ENCODE measurements at places on chromosomes 2 and 18.
A peak's percentile ranks its signal among the peaks of the same experiment; 100 is the strongest.

DNA sequence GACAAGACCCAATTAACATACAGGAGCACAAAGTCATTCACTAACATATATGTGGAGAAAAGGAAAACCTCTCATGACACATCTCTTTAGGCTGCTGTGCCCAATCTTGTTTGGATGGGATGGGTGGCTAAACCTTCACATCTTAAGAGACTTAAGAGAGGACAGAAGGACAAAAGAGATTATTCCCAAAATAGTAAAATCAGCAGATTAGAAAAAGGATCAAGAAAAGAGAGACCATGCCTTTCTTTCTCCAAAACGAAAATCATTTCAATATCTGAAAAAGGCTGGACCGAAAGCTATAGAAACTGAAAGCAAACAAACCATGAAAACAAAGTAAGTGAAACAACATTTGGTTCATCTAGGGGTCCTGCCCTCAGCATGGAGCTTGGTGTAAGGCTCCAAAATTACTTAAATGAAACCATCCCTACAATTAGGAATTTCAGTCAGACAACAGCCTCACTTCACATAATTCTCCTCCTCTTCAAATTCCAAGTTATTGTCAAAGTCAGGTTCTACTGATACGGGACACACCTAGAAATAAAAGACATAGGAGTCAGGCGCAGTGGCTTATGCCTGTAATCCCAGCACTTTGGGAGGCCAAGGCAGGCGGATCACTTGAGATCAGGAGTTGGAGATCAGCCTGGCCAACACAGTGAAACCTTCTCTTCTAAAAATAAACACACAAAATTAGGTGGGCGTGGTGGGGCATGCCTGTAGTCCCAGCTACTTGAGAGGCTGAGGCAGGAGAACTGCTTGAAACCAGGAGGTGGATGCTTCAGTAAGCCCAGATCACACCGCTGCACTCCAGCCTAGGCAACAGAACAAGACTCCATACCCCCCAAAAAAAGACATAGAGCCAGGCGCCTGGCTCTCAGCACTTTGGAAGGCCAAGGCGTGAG is 5.2 kb downstream of the STARD7 start:
- no peak for DNase-seq

DNA sequence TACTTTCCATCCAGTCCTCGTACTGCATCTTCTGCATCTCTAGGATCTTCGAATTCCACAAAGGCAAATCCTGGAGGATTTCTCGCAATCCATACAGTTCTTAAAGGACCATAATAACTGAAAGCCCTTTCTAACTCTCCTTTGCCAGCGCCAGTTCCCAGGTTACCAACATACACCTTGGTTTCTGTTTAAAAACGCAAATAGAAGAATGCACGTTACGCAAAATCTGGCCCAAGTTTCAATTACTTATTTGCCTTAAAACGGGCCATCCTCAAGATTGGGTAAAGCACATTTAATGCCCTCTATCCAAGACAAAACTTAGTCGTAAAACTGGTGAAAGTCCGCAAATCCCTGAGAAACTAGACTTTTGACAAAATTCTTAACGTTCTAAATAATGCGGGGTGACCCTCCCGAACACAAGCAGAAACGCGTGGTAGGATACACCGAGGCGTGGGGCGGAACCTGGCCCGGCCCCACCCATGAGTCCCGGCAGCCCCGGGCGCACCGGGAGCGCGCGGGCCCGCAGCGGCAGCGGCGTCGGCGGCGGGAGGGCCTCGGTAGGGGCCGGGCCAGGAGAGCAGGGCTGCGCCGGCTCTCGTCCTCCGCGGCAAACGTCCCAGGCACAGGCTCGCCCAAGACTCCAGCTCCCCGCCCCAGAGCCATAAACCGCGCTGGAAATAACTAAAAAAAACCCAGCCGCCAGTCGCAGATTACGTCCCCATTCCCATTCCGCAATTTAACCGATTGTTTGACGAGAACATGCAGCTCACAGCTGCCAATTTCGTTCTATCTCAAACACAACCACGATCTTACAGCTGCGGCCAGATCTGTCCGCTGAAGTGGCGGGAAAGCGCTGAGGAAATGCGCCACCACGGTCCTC is 910 bp downstream of the SRSF7 start:
- peak; percentile 38 for DNase-seq

- no peak for DNase-seq
Observed at GRCh38 chr2:123209202-123209601, 815.9 kb upstream of the CNTNAP5 start.

- DNase-seq, result no peak
Observed at GRCh38 chr2:228408529-228409227, 227.2 kb upstream of the SPHKAP start.

- no peak for DNase-seq
Observed at GRCh38 chr18:5543036-5543680, 639 bp downstream of the EPB41L3 start.

- DNase-seq, result no peak
Observed at GRCh38 chr18:36186461-36187192, 670 bp upstream of the MOCOS start.

DNA sequence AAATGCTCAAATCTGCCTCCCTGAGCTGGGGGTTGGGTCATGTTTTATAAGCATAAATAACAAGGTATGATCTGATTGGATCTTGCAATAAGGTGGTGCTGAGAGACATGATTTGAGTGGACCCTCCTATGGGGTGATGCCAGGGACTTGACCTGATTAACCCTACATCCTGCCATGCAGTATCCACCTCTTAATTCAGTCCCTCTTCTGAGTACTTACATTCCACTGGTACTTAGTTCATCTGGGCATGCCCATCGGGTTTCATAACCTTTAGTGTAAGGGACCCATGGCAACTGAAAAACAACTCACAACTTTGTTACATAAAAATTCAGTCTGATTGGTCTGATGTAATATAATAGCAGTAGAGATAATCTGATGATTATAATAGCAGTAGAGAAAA is 397.9 kb upstream of the HNMT start:
- no peak for DNase-seq

- DNase-seq, result no peak
Observed at GRCh38 chr18:62767836-62768557, 52.7 kb downstream of the PHLPP1 start.

GRCh38 chr2:235149736-235150135 is 197.9 kb downstream of the SH3BP4 start:
- no peak for DNase-seq

GRCh38 chr2:168992591-168993349 is 38.4 kb downstream of the ABCB11 start:
- DNase-seq, result no peak

DNA sequence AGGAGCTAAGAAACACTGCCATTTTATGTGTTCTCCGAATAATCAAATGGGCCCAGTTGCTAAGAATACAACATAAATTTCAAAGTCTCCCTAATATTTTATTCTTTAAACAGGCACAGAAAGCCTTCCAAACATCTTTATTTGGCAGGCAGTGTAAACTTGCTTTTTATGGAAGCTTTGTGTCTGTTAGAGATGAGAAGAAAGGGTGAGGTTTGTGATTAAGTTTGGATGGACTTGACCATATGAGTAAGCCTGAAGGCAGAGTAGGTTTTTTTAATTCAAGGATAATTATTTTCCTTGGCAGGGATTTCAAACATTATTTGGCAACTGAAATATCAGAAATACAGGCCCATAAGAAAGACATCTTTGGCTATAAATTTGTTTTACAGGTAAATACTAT is 62.9 kb downstream of the COX7A2L start:
- no peak for DNase-seq

DNA sequence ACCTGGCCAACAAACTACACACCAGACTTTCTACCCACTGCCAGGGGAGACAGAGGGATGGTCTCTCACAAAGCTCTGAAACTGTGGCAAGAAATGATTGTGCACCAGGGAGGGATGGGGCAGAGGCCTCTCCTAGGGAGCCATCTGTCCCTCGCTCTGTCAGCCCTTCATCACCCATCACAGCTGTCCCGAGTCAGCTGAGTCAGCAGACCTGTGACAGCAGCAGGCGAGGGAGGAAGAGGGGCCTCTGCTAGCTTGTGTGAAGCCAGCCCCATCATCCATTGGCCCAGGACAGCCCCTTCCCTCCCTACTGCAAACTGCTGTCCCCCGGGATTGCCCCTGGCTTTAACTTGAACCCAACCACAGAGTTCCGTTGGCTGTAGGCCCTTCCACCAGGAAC is 5.0 kb downstream of the SH2D6 start:
- no peak for DNase-seq

DNA sequence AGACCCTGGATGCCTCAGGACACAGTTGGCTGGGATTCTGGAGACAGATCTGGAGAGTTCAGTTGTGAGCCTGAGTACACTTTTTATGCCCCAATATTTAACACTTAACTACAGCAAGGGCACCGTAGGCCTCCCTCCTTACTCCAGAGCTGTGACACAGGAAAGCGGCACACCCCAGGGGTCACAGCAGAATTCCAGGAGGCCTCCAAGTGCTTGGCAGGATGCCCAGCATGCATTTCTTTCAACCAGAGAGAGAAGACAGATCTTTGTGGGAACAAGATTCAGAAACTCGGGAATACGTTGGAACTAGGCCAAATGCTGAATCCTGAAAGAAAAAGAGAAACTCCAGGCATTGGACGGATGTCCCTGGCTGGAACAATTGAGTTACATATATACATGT is 199.2 kb upstream of the NT5C1B start:
- DNase-seq, result no peak

- no peak for DNase-seq
Observed at GRCh38 chr2:162369551-162369950, 25.6 kb downstream of the GCA start.

DNA sequence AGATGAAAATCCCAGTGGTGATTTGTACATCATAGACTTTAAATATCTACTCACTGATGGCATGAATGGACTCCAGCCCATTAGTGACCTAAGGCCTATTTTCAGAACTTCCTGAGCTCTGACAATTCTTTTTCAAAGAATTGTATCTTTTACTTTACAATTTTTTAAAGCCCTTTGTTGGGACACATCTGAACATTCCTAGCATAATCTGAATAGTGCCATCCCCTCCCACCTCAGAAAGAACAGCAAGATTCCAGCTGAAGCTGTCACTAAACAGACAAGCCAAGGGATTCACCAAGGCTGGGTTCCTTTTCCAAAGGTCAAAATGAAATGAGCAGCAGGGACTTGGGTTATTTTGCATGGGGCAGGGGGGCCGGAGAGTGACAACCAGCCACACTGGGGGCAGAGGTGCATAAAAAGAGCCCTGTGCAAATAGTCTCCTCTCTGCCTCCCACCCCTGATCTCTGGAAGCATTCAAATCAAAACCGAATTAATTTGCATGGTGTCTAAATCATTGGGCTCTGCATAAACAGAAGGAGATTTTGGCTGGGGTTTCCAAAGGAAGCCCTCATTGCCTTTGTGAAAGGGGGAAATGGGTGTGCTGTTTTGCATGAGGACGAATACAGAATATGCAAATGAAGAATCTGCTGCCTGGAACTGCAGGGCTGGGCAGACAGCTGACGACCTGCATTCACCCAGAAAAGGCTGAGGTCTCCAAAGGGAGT is 17.2 kb downstream of the EPHA4 start:
- no peak for DNase-seq

DNA sequence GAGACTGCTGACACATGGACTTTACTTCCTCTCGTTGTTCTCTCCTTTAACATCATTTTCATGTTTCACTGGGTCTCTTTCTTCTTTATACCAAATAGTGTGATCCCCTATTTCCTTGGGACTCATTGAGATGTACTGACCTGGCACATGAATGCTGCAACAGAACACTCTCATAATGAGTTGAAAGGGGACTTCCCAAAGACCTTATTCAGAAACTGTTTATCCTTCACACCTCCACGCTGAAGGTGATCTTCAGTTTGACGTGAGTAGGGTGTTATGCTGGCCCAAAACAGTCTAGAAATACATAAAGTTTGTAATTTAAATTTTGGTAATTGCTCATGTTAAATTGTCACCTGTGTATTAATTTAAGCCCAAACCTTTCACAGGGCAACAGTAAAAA is 1096.8 kb upstream of the GYPC start:
- no peak for DNase-seq

DNA sequence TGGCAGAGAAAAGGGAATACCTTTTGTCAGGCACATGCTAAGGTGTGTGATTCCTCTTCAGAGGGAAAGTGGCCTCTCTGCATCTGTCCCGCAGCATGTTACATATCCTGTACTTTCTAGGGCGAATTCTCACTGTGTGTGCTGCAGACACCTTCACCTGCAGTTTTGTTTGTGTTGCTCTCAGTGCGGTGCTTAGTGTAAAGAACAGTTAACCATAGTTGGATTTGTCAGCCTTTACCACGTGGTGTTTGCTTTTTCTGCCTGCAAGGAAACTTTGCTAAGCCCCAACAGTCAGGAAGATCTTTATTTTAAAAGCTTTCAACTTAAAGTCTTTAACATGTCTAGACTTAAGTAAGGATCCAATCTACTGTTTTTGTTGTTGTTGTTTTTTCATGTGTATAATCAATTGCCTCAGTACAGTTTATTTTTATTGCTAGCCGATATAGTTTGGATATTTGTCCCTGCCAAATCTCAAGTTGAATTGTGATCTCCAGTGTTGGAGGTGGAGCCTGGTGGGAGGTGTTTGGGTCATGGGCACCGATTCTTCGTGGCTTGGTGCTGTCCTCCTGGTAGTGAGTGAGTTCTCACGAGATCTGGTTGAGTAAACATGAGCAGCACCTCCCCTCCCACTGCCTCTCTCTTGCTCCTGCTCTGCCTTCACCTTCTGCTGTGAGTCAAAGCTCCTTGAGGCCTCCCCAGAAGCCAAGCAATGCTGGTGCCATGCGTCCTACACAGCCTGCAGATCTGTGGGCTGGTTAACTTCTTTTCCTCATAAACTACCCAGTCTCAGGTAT is 90.6 kb downstream of the SNTG2 start:
- DNase-seq, result no peak

- DNase-seq, result no peak
Observed at GRCh38 chr2:85930129-85931124, 41.6 kb upstream of the ST3GAL5 start.
